Hepatic stellate cell (primary cell): ENCODE measurements at places on chromosomes 2 and 18.

DNA sequence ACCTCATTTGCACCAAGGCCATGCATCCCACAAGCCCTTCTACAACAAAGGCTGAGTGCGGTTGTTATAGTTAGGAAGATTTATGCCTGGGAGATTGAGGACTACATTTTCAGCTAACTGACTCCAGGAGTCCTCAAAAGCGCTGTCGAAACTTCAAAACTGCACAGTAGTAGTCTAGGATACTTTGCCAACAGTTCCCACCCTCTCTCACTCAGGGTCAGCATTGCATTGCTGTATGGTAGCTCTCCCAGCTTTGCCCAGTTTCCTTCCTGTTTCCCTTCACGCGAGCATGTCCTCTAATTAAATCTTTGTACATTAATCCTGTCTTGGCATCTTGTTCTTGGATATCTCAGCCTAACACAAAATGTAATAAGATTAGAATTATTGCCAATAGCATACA lies 420.6 kb upstream of the UBE2E3 start:
- DNase-seq, result no peak

DNA sequence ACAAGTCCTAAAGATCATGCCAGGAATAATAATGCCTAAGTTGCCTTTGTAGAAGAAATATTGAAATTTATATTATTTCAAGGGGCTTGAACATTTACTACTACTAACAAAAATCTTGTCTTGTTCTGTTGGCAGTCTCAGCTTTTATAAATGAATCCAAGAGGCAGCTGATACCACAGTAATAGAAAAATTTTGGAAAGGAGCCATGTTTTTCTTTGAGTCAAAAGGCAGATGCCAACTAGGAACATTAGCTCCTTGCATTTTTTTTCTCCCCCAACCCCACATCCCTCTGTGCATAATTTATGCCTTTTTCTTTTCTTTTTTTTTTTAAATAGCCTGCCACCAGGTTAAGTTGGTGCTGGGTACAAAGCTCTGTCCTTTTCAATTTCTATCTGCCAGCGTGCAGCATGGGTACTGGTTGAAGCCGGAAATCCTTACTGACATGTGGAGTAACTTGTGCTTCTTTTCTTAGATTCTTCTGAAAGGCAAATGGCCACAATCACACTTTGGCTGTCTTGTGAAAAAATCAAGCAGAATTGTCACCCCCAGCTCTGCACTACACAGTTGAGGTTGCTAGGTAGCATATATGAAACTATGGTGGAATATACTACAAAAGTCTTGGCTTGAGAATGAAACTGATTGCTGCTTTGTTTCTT lies 98.8 kb downstream of the RHBDD1 start:
- DNase-seq, result no peak

DNA sequence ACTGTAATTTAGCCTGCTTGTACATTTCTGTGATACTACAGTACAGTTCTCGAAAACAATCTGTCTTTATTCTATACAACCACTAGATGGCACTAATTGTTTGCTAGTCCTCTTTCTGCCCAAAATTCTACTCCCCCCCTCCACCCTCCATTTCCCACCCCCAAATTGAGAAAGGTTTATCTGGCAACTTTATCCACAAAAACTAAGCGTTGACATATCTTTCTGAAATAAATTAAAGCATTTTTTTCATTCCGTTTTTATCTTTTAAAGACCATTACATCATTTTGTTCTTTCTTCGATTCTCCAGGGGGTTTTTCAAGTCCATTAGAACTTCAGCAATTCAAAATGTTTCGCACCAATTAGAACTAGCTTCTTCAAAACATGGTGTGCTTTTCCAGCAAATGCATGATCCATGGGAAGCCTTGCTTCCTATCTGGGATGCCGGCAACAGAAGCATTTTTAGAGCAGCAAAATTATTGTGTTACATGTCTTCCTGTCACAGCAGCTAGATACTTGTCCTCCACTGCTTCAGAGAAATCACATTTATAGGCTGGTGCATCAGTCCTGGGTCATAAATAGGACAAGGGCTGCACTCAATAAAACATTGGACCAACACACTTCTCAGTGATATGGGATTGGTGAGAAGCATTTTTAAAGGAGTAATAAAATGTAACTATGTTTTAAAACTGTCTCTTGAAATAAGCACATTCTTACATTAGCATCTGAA lies 241.3 kb downstream of the PAX3 start:
- peak; percentile 11 for DNase-seq

DNA sequence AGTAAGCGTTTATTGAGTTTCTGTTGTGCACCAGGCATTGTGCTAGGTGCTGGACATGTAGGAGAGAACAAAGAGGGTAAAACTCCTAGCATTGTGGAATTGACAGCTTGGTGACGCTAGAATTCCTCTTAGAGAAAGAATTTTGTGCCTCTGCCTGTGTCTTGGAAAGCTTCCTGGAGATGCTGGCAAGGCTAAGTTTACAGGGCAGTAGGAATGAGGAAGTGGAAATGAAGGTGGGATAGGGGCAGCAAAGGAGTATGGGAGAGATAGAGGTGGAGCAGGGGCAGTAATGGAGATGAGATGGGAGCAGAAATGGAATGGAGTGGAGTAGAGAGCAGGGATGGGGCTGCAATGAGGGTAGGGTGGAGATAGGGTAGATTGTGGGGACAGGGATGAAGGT lies 29.8 kb downstream of the GPR39 start:
- no peak for DNase-seq

GRCh38 chr2:12347066-12347493 lies 369.7 kb upstream of the TRIB2 start:
- no peak for DNase-seq

- no peak for DNase-seq
These were observed 164.8 kb upstream of the ACVR2A start for GRCh38 chr2:147679955-147680531.

- no peak for DNase-seq
These were observed 30.9 kb upstream of the KCMF1 start for GRCh38 chr2:84940088-84940470.

GRCh38 chr18:13110559-13110958 lies 108.0 kb upstream of the LDLRAD4 start:
- DNase-seq, result no peak

- DNase-seq, result peak; percentile 17
These were observed 35.6 kb downstream of the CEP192 start for GRCh38 chr18:13026583-13027270.

DNA sequence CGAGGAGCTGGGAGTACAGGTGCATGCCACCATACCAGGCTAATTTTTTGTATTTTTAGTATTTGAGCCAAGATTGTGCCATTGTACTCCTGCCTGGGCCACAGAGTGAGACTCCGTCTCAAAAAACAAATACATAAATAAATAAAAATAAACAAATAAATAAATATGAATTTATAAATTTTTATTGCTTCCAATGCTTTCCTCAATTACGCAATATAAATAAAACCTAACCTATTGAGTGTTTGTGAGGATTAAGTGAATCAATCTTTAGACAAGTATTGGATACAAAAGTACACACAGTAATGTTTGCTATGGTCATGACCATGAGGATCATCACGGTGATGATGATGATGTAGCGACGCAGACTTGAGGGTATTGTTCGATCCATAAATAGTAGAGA lies 257.4 kb downstream of the ASXL3 start:
- no peak for DNase-seq

DNA sequence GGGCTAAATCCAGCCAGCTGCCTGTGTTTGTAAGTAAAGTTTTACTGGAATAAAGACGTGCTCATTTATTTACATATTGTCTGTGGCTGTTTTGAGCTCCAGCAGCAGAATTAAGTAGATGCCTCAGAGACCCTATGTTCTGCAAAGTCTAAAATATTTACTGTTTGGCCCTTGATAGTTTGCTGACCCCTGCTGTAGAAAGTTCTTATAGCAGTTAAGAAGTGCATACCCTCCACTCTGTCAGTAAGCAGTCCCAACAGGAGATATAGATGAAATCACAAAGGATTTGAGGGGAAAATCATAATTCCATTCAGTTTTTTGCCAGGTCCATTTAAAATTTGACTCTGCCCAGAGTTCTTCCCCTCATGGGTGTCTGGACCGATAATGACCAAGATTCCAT lies 50.1 kb upstream of the ITM2C start:
- peak; percentile 44 for DNase-seq

DNA sequence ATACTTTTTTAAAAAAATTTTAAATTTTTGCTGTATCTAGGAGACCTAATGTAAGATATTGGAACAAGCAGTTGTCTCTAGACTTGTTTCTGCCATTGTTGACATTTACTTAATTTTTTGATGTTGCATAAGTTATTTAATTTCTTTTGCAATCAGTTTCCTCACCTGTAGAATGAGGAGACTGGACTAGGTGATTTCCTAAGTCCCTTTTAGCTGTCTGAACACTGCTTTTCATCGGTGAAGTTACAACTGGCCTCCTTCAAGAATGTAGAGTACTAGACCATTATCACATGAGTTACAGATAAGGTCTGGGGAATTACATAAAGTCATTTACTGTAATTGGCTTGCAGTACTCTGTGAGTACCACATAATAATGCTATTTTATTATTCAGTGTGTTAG lies 147.6 kb downstream of the LTBP1 start:
- DNase-seq, result no peak

DNA sequence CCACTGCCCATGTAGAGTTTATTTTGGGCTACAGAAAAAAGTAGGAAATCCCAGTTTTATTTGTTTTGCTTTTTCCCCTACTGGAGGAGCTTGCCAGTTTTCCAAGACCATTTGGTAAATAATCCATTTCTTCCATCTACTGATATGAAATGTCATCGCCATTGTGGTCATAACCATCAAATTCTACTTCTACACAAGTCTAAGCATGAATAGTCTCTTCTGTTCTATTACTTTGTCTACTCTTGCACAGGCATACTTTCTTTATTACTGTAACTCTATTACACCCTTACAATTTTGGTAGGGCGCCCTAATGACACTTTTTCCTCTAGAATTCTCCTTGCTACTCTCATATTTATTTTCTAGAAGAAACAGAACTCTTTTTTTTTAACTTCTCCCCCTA lies 120.7 kb downstream of the ATAD2B start:
- no peak for DNase-seq

DNA sequence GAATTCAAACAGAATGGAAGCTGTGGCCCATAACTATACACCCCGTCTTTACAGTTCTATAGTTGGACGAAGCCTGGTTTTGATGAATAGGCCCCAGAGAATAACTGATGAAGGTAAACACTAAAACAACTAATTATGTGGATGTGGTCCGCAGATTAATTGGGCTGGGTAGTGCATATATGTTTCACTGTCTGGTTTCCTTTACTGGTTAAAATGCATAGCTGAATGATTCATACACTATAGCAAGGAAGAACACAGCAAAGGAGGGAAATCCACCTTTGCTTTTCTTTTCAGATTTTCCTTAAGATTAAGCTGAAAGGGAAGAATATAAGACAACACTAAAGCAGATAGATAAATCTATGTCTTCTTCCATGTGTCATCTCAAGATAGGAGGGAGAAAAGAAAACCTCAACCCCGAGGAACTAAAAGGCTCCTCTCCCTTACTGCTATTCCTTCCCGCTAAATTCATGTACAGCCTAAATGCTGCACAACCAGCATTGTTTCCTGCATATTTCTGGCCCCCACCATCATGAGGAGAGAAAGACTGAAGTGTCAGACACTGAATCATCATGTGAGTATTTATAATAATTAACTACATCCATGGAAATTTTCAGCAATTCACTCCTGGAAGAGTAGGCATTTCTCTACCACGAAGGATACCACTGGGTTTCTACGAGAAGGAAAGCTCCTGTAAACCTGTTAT lies 297.1 kb upstream of the CCDC68 start:
- DNase-seq, result no peak

DNA sequence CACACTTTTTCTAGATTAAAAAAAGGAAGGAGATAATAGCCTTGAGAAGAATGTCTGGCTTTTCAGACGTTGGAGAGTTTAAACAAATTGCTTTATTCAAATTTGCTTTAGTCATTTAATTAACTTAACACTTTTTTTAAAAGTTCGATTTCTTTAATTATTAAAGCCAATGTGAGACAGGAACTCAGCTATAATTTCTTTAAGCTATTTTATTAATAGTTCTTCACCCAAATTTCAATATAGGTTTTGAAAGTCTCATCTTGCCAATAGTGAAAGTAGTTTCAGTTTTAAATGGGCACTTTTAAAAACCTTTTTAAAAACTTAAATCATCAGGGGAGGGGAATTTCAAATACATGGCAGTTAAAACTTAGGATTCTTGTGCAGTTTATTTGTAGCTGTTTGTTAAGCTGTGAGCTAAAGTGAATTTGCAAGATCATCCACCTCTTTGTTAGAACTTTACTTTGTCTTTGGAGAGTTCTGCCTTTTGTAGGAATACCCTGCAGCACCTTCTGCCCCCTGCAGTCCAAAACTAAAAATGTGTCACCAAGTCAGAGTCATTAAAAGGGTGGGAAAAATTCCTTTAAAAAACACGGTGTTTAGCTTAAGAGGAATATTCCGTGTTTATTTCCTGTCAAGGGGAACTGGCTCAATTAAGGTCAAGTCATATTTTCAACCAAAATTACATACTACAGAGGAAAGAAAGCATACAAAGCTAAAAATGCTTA lies 4.6 kb downstream of the TGIF1 start:
- DNase-seq, result no peak
